Erythroblast (primary cell): ENCODE measurements at places on chromosomes 1 and 21.

DNA sequence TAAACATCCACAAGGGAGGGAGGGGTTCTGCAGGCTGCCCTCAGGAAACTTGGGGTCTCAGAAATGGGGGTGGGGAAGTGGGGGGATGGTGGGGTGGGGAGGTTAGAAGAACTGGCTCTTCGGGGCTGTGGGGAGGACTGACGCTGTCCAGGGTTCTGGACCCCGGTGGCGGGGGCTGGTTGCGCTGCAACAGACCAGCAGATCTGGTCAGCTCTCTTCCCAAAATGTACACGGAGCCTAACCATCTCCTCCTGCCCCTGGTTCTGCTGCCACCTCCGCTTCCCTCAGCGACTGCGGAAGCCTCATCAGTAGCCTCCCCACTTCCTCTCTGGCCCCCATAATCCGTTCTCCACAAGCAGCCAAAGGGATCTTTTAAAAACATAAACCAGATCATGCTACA lies 29.3 kb upstream of the C1QA start:
- no peak for DNase-seq

GRCh38 chr21:37986751-37987399 lies 70.6 kb upstream of the KCNJ6 start:
- DNase-seq: no peak

GRCh38 chr1:156601892-156602291 lies 613 bp upstream of the GPATCH4 start:
- no peak for DNase-seq

DNA sequence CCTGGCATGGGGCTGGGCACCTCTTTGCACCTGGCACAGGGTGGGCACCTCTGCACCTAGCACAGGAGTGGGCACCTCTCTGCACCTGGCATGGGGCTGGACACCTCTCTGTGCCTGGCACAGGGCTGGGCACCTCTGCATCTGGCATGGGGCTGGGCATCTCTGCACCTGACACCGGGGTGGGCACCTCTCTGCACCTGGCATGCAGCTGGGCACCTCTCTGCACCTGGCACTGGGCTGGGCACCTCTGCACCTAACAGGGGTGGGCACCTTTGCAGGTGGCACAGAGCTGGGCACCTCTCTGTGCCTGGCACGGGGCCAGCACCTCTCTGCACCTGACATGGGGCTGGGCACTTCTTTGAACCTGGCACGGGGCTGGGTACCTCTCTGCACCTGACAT lies 29.4 kb upstream of the CCDC27 start:
- no peak for DNase-seq

DNA sequence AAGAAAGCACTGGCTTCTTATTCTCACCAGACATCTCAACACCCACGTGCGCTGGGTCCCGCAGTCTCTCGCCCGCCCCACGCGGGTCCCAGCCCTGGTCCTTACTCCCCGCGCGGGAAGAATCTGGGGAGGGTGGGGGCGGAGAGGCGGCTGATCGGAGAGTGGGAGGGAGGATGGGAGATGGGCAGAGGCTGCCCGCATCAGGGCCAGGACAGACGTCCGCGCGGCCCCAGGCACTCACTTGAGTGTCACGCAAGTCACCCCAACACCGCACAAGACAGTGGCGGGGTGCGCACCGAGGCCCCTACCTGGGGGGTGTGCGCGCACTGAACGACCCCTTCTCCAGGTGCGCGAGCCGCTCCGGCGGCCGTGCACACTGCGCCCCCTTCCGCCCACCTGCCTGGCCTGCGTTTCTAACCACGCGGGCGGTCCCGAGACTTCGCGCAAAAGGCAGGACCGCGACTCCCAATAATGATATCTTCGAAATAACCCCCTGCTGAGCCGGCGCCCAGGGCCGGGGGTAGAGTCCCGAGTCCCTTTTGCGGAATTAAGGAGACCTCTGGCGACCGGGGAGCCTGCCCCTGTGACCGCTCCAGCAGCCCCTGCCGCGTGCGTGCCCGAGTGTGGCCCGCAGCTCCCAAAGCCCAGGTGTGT lies 6.0 kb upstream of the SIM2 start:
- DNase-seq: no peak

DNA sequence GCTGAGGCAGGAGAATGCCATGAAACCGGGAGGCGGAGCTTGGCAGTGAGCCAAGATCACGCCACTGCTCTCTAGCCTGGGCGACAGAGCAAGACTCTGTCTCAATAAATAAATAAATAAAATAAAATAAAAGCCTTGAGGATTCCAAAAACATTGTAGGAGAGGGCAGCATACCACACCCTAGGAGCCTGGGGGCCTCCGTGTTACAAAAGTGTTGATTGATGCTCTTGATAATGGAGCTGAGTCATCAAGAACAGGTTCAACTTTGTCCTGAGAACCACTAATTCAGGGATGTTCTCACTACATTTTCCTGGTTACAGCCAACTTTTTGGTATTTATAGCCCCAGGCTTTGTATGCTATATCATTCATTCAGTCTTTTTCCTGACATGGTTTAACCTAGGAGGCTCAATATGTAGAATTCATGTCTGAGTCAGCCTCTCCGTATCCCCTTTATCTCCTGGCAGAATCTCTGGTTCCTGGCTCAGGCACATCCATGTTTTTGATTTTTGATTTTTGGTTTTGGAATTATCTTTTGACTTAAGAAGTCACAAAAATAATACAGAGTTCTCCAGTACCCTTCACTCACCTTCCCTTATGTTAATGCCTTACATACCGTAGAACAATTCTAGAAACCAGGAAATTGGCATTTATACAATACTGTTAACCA lies 69.4 kb downstream of the LRRC8D start:
- peak; percentile 62 for DNase-seq

DNA sequence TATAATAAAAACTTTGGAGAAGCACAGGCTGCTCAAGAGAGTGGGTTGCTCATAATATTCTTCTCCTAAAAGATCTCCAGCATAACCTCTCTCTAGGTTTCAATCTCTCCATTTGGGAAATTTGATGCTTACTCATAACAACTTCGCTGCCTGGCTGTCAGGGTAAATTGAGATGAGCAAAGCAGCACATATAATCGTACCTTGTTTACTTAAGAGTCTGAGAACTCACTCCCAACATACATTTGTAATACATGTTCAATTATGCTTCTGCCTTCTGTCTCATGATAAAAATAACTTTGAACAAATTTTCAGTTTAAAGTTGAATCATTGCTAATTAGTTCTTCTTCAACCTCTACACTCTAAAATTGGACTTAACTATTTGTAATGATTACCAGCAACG lies 68.9 kb downstream of the DUSP10 start:
- DNase-seq: no peak

GRCh38 chr1:220882061-220882891 lies 3.0 kb downstream of the HLX start:
- DNase-seq: no peak

GRCh38 chr1:116999596-116999995 lies 2.0 kb upstream of the CD101 start:
- no peak for DNase-seq

DNA sequence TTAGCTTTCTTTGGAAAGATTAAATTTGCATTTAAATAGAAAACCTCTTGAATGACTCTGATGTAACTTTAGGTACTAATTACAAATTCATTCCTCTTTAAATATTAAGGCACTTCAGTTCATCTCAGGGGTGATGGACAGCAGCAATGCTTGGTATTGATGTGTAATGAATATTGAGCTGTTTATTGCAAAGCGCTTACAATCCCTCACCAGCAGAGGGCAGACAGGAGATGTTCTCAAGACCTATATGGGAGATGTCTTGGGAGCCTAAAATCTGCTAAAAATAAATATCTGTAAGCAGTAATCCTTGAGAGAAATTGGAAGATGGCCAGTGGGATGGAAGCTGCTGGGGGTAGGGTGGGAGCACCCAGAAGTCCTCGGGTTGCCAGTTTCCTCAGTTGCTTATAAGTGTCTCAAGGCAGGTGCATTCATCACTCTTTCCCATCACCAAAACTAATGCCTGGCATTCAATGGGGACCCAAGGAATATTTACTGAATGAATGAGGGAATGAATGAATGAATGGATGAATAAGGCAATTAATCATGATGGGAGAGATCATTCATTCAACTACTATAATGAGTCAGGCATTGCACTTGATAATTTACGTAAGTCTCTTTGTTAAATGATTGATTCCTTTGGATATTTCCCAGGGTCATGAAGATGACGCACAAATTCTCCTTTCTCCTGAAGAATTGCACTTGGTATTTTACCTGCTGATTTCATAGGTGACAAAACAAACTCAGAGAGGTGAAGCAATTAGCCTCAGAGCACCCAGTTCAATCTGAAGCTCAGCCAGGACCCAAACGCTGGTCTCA lies 2.3 kb downstream of the KLHDC8A start:
- peak; percentile 64 for DNase-seq

DNA sequence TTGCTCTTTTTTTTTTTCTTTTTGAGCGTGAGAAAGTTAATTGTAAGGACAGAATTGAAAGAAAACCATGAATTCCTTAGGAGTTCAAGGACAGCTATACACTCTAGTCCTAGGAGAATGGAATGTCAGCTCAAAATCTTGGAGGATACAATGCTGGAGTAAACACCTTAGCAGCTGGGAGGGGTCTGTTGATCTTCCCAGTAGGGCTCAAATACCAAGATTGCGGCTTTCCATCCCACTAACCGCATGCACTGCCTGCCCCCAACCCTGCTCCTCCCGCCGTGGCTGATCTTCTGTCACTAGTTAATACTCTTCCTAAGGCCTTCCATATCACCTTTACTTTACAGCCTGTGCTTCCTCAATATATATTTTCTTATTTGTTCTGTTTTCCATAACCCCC lies 2.6 kb upstream of the PDC start:
- DNase-seq: no peak

GRCh38 chr1:24641646-24642151 lies 1.4 kb upstream of the SRRM1 start:
- peak; percentile 38 for DNase-seq

- DNase-seq: no peak
Observed at GRCh38 chr1:50163680-50164079, 55.0 kb downstream of the ELAVL4 start.

DNA sequence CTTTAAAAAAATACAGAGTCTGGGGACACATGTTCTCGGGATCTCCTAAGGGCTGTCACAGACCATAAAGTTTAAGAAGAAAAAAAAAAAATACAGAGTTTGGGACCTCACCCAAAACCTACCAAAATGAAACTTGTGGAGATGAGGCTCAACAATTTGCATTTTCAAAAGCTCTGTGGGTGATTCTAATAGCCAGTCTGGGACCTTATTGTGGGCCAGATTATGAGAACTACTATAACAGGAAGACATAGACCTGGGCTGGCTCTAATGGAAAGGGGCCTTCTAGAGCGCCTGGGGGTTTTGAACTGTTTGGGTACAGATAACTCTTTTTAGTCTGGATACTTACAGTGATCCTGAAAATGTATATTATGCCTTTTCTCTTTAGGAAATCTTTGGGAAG lies 69.1 kb downstream of the LAMC1 start:
- no peak for DNase-seq

- DNase-seq: peak; percentile 76
Observed at GRCh38 chr1:21594935-21595897, 73.9 kb downstream of the RAP1GAP start.

- no peak for DNase-seq
Observed at GRCh38 chr1:9326596-9326995, 33.9 kb downstream of the SPSB1 start.

DNA sequence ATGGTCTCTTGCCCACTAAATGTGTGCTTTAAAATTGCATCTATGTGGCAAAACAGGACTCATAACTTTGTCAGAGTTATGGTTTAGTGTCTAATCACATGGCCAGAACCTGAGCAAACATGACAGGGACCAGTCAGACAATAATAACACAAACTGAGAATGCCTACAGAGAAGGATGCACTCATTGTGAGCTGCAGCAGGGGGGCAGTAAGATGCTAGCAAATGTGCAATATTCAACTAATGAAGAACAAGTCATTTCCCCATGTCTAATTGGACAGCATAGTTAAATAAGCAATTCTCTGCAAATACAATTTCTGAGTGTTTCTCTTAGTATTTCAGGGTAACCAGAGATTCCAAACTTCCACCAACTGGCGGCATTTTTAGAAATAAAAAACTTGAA lies 30.8 kb downstream of the SPAG17 start:
- peak; percentile 8 for DNase-seq

- DNase-seq: no peak
Observed at GRCh38 chr1:85406887-85407533, 57.9 kb downstream of the DDAH1 start.

GRCh38 chr1:182457844-182458243 lies 7.9 kb downstream of the RGSL1 start:
- DNase-seq: no peak

- DNase-seq: peak; percentile 60
Observed at GRCh38 chr1:202967684-202968281, 726 bp upstream of the CYB5R1 start.

DNA sequence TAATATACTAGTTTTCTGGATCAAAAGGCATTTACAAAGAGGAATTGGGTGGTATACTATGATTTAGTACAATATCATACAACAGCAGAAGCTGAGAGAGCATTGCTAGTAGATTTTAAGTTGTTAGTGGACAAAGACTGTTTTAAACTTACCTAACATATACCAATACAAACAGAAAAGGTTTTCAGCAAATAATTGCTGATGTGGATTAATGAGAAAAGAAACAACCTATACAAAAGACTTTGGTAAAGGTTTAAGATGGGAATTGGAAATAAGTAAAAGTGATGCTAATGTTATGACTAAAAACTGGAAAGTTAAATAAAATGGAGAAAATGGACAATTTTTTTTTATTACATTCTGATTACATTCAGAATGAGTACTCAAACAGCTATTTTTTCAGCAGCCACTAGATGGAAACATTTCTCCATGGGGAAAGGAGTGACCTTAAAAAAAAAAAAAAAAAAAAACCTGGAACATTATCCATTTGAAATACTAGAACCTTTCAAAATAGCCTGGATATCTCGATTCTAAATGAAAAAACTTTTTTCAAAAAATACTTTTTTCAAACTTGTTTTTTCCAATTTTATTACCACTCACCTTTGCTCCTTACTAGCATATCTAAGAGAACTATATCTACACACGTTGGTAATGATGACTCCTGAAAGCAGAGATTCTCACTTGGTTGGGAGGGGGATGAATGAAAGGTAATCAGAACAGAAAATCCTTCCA lies 55.4 kb downstream of the EPRS1 start:
- peak; percentile 27 for DNase-seq

DNA sequence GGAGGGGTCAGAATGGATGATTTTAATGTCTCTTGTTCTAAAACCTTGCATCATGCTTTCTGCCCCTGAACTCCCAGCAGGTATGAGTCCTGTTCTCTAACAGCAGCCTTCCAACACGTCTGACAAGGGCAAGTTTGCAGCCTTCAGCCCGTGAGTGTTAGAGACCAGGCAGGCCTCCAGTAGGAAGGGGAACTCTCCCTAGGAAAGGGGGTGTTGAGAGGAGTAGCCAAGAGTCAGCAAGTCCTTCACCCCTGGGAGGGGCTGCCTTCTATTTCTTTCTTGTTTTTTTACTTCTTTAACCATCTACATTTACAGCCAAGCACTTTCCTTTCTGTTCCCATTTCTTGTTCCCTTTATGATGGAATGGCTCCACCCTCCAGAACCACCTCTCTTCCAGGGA lies 14.2 kb downstream of the BATF3 start:
- no peak for DNase-seq

- no peak for DNase-seq
Observed at GRCh38 chr1:177383715-177384114, 213.0 kb downstream of the BRINP2 start.
